CD8-positive, alpha-beta memory T cell (primary cell): ENCODE measurements at places on chromosomes 11 and 22. TPM values are rescaled to one million over a fixed set of nuclear protein-coding genes. Genes with fewer than 3 reads are reported as not detected.

The CENATAC gene
- 29.1 TPM for total RNA-seq

DNA sequence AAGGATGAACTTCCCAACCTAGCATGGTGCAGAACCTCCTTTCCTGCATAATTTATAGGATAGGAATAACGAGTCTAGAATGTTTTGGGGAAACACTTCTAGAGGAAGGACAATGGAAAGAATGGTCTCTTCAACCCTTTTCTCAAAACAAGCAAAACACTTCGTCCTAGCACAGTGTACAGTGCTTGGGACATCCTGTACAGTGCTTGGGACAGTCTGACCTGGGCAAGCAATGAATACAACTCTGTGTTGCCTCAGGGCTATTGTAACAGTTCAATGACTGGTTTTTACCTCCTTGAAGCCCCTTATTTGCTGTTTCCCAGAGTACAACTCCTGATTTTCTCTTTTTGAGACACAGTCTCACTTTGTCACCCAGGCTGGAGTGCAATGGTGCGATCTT, 1.6 kb upstream of the ADAMTS8 start:
- H3K27ac ChIP-seq: no peak overlapping the region
- peaks cover 31% of the 10 kb centered on the region for H3K27me3 ChIP-seq
- H3K4me1 ChIP-seq: no peaks in the 10 kb centered on the region
- H3K4me3 ChIP-seq: no peak overlapping the region
- DNase-seq: no peak

GRCh38 chr11:112596324-112596723, 335.7 kb upstream of the PLET1 start:
- H3K27me3 ChIP-seq: no peaks in the 10 kb centered on the region
- no peaks in the 10 kb centered on the region for H3K36me3 ChIP-seq
- no peak overlapping the region for H3K4me3 ChIP-seq
- H3K27ac ChIP-seq: no peak overlapping the region
- H3K4me1 ChIP-seq: no peaks in the 10 kb centered on the region
- no peak for DNase-seq

The BSCL2 gene
- total RNA-seq: 32.9 TPM

GRCh38 chr11:19576054-19576453, 136.6 kb upstream of the NAV2 start:
- DNase-seq: no peak
- no peaks in the 10 kb centered on the region for H3K4me1 ChIP-seq
- no peak overlapping the region for H3K27ac ChIP-seq
- no peaks in the 10 kb centered on the region for H3K27me3 ChIP-seq

DNA sequence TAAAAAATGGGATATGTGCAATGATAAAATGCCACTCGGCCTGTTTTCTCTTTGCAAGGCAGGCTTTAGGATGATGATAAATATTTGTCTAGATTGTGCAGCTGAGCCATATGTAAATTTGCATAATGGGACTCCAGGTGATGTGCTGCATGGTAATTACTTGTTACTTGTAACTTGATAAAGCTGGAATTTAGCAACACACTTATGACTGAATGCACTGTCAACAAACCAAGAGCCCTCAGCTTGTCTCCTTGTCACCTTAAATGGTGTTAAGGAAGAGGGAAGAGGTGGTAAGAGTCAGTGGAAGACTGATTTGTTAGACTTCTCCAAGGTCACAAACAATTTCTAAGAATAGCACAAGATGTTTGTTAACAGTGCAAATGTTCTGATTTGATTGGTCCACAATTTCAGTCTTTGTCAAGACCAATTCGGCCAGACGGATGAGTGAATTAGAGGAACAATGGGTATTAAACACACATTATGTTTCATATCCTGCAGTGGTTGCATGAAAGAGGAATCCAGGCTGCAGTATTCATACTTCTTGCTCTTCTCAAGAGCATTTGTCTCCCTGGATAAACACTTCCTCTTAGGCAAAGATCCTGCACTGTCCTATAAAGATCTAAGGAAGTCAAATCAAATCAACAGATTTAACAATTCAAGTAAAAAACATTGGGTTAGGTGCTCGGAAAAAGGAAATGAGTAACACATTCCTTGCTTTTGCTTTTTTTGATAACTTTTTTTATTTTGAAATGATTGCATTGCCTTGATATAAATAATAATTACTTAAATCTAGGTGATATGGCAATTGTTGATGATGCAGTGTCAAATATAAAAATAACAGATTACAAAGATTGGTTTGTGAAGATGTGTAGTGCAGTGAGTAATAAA, 448.3 kb upstream of the DDI1 start:
- no peaks in the 10 kb centered on the region for H3K36me3 ChIP-seq
- H3K27ac ChIP-seq: no peak overlapping the region
- no peaks in the 10 kb centered on the region for H3K27me3 ChIP-seq
- DNase-seq: no peak
- H3K4me1 ChIP-seq: no peaks in the 10 kb centered on the region
- H3K4me3 ChIP-seq: no peak overlapping the region

- no peak overlapping the region for H3K27ac ChIP-seq
- DNase-seq: no peak
- H3K4me1 ChIP-seq: no peaks in the 10 kb centered on the region
- no peak overlapping the region for H3K4me3 ChIP-seq
- no peaks in the 10 kb centered on the region for H3K27me3 ChIP-seq
- no peaks in the 10 kb centered on the region for H3K36me3 ChIP-seq
Measured at GRCh38 chr22:36073476-36073875, 44.9 kb upstream of the RBFOX2 start.

- H3K27me3 ChIP-seq: no peaks in the 10 kb centered on the region
- no peaks in the 10 kb centered on the region for H3K4me1 ChIP-seq
- no peak for DNase-seq
- H3K4me3 ChIP-seq: no peak overlapping the region
- no peak overlapping the region for H3K27ac ChIP-seq
- no peaks in the 10 kb centered on the region for H3K36me3 ChIP-seq
Measured at GRCh38 chr11:1221848-1222311, 986 bp upstream of the MUC5B start.

DNA sequence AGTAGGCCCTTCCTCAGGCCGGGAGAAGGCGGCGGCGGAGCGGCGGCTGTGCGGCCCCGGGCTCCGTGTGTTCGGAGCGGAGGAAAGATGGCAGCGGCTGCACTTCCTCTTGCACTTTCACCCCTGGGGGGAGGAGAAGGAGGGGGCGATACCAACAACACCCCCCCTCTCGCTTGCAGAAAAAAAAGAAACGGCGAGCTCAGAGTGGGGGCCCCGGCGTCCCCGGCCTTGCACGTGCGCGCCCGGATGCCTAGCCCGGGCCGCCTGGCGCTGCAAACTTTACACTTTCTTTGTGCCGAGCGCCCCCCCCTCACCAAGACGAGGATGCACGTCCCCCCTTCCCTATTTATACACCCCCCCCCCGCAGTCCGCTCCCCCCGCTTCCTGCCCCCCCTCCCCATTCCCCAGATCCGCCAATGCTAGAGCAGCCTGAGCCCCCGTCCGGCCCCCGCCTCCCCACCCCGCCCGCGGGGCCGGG, at the start of gene PATZ1:
Gene PATZ1, minus strand, starts transcription at position 92 of the 478 bp plus-strand sequence. CDS start 744 bp downstream, outside the sequence.
- H3K36me3 ChIP-seq: peaks cover 28% of the 10 kb centered on the region
- DNase-seq: peak; percentile 81
- H3K4me1 ChIP-seq: peaks cover 42% of the 10 kb centered on the region
- H3K4me3 ChIP-seq: peak within 1 kb of the TSS; percentile 77
- peak within 1 kb of the TSS; percentile 48 for H3K27ac ChIP-seq

DNA sequence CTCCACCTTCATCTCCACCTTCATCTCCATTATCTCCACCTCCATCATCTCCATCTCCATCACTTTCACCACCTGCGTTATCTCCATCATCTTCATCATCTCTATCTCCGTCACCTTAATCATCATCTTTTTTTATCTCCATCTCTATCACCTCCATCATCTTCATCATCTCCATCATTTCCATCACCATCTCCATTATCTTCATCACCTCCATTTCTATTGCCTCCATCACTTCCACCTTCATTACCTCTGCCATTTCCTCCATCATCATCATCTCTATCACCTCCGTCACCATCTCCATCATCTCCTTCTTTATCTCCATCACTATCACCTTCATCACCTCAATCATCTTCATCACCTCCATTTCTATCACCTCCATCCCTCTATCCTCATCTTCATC, 573.5 kb downstream of the TBC1D22A start:
- H3K27me3 ChIP-seq: no peaks in the 10 kb centered on the region
- no peak overlapping the region for H3K4me3 ChIP-seq
- H3K36me3 ChIP-seq: no peaks in the 10 kb centered on the region
- H3K4me1 ChIP-seq: no peaks in the 10 kb centered on the region

The SMIM35 gene
- total RNA-seq: 0.63 TPM

DNA sequence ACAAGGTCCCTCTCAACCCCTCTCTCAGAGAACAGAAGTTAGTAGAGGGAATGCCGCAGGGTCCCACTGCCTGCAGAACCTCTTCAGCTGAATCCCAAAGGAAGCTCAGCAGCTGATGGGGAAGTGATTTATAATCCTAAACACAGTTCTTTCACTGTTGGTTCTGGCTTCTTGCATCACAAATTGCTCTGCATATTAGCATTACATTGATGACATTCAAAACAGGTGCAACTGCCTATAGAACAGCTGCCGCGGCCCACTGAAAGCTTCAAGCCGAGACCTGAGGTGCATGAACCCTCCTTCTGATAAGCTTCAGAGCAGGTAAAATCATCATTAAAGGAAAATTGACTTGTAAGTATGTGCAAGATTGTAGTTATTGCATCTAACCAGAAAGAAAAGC, 75.2 kb upstream of the KIRREL3 start:
- no peak overlapping the region for H3K27ac ChIP-seq
- no peak for DNase-seq
- no peak overlapping the region for H3K4me3 ChIP-seq
- H3K4me1 ChIP-seq: no peaks in the 10 kb centered on the region
- H3K36me3 ChIP-seq: no peaks in the 10 kb centered on the region

DNA sequence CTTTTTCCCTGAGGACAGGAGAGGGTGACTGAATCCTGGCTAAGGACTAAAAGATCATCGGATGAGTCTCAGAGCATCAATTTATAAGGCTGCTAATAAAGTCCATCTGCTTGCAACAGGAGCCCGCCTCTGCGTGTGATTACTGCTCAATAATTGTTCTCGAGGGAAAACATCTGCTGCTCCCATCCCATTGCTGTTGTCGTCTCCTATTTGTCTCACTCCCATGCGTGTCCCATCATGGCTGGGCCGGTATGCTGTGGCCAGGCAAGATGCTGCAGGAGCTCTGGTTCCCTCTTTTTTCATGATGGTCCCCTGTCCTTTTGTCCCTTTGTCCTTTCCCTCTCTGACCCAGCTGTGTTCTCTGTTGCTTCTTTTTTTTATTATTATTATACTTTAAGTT, 121.2 kb downstream of the SPATA19 start:
- no peak overlapping the region for H3K4me3 ChIP-seq
- no peaks in the 10 kb centered on the region for H3K36me3 ChIP-seq
- no peaks in the 10 kb centered on the region for H3K27me3 ChIP-seq
- no peak for DNase-seq
- no peaks in the 10 kb centered on the region for H3K4me1 ChIP-seq

DNA sequence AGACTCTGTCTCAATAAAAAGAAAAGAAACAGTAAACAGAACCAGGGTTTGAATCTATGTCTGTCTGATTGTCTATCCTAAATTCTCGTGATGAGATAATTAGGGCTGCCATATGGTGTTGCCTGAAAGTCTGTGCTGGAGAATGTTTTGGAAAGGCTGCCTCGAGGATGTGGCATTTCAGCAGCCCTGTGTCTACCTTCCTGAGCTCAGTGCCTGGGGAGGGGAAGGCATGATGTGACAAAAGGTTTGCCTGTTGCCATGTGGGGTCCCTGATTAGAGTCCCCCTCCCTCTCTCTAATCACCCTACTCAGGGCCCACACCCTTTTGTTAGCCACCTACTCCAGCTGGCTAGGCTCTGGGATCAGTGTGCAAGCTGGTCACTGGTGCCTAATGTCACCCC, 15.2 kb downstream of the CD82 start:
- DNase-seq: no peak
- no peak overlapping the region for H3K27ac ChIP-seq
- H3K4me3 ChIP-seq: no peak overlapping the region
- H3K27me3 ChIP-seq: no peaks in the 10 kb centered on the region

GRCh38 chr11:12625438-12626071, 48.7 kb upstream of the TEAD1 start:
- no peak overlapping the region for H3K27ac ChIP-seq
- DNase-seq: no peak
- H3K27me3 ChIP-seq: no peaks in the 10 kb centered on the region
- H3K4me1 ChIP-seq: no peaks in the 10 kb centered on the region

- no peak overlapping the region for H3K4me3 ChIP-seq
- no peaks in the 10 kb centered on the region for H3K4me1 ChIP-seq
- DNase-seq: no peak
- no peak overlapping the region for H3K27ac ChIP-seq
Measured at GRCh38 chr11:117663414-117663813, 133.6 kb downstream of the DSCAML1 start.

The EXPH5 gene
- 0.85 TPM for total RNA-seq

- no peaks in the 10 kb centered on the region for H3K36me3 ChIP-seq
- H3K4me1 ChIP-seq: no peaks in the 10 kb centered on the region
- no peak overlapping the region for H3K27ac ChIP-seq
- no peak overlapping the region for H3K4me3 ChIP-seq
- no peaks in the 10 kb centered on the region for H3K27me3 ChIP-seq
- no peak for DNase-seq
Measured at GRCh38 chr22:17229991-17230630, 10.9 kb upstream of the ADA2 start.

DNA sequence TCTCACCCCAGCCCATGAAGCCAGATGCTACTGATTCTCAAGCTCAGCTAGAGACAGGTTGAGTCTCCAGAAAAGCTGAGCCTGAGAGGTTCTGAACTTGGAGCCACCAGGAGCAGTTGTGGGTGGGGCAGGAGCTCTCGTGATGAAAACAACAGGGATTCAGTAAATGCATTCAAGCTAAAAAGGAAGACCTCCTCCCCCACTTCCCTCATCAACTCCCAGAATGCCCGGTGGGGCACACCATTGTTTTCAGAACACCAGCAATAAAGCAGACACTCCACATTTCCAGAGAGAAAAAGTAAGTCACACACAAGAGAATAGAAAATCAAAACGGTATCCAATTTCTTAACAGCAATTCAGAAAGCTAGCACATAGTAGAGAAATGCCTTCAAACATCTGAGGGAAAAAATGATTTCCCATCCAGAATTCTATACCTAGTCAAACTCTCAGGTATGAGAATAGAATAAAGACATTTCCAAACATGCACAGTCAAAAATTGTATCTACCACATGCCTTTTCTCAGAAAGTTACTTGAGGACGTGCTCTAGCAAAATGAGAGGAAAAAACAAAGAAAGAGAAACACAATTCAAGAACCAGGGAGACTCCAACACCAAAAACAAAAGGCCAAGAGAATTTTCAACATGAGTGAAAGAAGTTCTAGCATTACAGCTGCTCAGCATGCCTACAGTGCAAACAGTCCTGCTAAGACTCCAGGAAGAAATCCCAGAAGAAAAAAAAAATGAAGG, 56.8 kb downstream of the CDKN1C start:
- no peak for DNase-seq
- no peak overlapping the region for H3K4me3 ChIP-seq
- no peaks in the 10 kb centered on the region for H3K4me1 ChIP-seq

GRCh38 chr11:26974996-26975395, 18.9 kb upstream of the FIBIN start:
- H3K36me3 ChIP-seq: no peaks in the 10 kb centered on the region
- no peak overlapping the region for H3K27ac ChIP-seq
- no peaks in the 10 kb centered on the region for H3K4me1 ChIP-seq
- H3K4me3 ChIP-seq: no peak overlapping the region
- DNase-seq: no peak
- H3K27me3 ChIP-seq: no peaks in the 10 kb centered on the region
